NCI-H1417 treated with DMSO at 0.1 percent for 48 hours (cell line): ENCODE measurements at places on chromosomes 1 and 21.
A peak's percentile ranks its signal among the peaks of the same experiment; 100 is the strongest.

DNA sequence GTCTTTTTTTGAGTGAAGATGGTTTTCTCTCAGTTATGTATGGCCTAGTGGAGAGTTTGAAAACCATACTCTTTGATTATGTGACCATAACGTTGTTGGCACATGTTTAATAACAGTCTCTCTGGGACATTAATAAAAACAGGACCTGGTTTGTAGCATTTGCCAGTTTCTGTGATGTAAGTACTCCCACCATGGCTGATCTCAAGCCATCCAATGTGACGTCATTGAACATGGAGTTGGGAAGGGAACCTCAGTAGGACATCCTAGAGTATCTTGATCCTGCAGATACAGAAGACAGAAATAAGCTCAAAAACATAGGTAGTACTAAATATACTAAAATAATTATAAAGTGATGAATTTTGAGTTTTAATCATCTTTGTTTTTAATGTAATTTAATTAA lies 107.0 kb downstream of the ACTL8 start:
- DNase-seq: no peak

- DNase-seq: no peak
Observed at GRCh38 chr21:44551340-44551961, at the start of gene KRTAP10-2. Gene KRTAP10-2 (minus strand): TSS chr21:44551505. CDS start chr21:44551458, 47 bp downstream.

DNA sequence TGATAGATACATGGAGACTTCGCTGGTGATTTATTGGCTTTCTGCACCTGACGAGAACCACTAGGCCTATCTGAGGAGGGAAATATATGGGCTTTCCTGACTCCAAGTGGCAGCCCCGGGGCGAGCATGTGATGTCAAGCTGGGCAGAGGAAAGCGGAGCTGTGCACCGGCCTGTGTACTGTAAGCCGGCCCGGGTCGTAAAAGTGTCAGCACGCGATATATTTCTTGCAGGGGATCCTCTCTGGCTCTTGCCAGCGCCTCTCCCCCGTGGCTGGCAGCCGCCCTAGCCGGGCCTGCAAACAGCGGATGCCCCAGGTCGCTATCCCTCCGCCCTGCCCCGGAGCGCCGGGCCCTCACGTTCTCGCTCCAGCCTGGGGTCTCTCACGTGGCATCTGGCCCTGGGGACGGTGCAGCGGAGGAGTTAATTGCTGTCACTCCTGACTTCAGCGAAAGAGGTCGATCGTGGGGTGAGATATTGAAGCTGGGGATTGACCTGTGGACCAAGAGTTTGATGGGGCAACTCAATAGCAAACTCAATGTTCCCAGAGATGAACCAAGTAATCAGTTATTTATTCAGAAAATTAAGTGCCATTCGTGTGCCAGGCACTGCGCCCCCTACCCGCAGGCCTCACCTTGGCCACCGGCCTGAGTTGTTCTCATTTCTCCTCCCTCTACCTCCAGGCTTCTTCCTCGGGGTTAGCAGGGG lies 41.0 kb upstream of the HAO2 start:
- DNase-seq: peak; percentile 62

DNA sequence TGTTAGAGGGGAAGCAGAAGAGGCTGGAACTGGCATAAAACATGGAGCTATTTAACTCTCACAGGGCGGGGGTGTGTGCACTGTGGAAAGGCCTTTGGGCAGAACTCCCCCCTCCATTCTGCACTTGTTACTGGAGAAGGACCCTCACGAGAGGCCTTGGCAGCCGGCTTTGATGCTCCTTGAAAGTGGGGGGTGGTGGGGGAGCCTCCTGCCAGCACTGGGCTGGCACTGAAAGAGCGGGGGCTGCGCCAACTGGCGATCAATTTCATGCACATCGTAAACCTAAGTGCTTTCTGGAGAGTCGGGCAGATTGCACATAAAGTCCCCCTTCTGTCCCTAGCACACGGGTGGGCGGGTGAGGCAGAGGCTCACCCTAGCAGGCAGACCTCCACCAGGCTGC lies 28.9 kb downstream of the FOXO6 start:
- no peak for DNase-seq

- no peak for DNase-seq
Observed at GRCh38 chr1:242435200-242435599, 89.3 kb downstream of the PLD5 start.
